ENCODE measurements at places on chromosomes 2 and 18.
A peak's percentile ranks its signal among the peaks of the same experiment; 100 is the strongest.

DNA sequence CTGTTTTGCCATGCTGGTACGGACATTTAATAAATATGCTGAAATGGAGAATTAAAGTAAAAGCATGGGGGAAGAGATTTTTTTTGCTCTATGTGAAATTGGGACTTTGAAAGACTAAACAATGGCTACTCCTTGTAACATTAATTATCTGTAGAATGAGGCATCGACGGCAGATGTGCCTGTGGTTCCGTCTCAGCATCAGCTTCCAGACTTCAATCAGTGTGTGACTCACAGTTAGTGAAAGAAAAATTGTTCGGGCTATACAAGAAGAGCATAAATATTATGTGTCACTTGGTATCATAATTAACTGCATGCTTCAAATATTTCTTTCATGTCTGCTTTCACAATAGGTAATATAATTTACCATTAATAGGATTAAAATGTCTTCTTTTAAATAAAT lies 117.0 kb upstream of the SMIM21 start:
- peak; percentile 85 for DNase-seq

DNA sequence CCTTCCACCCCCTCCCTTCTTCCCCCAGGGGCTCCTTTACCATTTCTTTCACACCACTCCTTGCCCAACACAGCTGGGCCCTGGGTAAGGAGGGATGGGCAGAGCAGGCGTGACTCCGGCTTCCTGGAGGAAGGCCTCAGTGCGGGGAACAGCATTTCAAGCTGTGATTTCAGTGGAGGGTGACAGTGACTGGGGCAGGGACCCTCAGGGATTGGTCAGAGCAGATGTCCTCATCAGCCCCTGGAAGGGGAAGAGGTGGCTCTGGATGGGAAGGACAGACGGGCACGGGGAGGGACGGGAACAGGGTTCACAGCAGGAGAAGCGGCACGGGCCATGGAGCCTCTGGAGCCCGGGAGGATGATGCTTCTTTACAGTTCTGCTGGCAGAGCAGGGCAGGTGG lies 130.8 kb upstream of the TWIST2 start:
- DNase-seq, result no peak

DNA sequence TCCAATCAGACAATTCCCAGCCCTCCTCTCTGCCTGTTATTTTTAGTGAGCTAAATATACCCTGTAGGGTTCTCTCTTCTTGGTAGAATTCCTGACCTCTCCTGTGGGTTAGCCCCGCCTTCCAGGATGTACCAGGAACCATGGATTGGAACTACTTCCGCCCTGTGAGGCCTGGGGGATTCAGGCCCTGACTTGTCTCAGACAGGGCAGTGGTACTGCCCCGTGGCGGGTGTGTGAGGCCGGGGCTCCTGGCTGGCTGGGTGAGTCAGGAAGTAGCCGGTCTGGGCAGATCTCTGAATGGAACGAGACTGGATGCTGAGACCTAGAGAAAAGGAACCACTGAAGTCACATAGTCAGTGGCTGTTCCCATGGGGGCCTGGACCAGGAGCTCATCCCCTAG lies 50.5 kb downstream of the DYSF start:
- no peak for DNase-seq

DNA sequence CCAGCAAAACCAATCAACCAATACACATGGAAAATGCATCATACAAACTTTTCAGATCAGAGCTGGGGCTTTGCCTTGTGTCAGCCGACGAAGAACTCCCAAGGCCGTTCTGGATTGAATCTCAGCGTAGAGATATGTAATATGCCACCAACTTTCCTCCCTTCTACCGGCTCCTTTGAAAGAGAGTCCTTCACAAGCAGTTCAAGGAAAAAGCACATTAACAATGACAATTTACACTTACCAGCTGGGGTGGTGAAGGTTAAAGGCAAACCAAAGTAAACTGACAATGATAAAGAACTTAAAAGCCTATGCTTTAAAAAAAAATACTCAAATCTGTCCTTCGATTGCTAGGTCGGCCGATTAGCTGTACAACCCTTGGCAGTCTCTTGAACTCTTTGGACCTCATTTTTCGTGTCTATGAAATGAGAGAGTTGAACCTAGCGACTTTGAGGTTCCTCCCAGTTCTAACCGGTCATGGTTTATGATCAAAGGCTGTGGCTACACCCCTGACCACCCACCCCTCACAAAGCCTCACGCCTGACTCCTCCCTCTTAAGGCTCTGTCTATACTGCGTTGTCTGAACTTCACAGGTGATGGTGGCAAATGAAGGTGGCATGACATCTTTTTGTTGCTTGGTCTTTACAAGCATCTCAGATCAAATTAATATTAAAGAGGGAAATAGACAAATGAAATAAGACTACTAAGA lies 46.2 kb downstream of the BCL2 start:
- DNase-seq, result no peak

DNA sequence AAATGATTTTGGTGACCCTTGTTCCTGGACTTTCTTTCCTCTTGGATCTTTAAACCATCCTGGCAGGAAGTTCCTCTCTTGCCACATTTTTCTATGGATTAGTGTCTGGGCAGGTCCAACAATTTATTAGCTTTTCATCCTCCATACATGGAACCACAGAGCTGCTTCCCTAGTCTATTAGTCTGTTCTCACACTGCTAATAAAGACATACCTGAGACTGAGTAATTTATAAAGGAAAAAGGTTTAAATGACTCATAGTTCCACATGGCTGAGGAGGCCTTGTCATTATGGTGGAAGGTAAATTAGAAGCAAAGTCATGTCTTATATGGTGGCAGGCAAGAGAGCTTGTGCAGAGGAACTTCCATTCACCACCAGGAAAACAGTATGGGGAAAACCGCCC lies 122.9 kb downstream of the DDX1 start:
- DNase-seq, result no peak

- DNase-seq, result no peak
These were observed 212.8 kb upstream of the NCKAP5 start for GRCh38 chr2:133780997-133781513.

GRCh38 chr18:58025733-58026132 lies 18.3 kb upstream of the NEDD4L start:
- DNase-seq, result peak; percentile 34

- no peak for DNase-seq
These were observed 195.7 kb downstream of the PIEZO2 start for GRCh38 chr18:10953672-10954071.

DNA sequence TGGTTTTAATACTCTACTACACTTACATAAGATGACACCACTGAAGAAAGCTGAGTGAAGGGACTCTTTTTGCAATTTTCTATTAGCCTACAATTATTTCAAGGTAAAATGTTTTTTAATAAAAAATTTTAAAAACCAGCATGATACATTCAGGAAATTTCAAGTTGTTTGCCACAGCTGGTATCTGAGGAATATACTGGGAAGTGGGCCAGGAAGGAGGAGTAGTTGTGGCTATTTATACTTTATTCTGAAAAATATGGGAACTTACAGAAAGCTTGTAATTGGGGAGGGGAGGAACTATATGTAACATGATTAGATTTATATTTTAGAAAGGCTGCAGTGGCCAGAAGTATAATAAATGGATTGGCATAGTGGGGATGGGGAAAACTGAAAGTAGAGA lies 40.8 kb downstream of the WDR35 start:
- peak; percentile 73 for DNase-seq

GRCh38 chr2:56589835-56590234 lies 406.0 kb downstream of the CCDC85A start:
- DNase-seq, result no peak

GRCh38 chr2:223357076-223357475 lies 245.1 kb downstream of the SCG2 start:
- no peak for DNase-seq

DNA sequence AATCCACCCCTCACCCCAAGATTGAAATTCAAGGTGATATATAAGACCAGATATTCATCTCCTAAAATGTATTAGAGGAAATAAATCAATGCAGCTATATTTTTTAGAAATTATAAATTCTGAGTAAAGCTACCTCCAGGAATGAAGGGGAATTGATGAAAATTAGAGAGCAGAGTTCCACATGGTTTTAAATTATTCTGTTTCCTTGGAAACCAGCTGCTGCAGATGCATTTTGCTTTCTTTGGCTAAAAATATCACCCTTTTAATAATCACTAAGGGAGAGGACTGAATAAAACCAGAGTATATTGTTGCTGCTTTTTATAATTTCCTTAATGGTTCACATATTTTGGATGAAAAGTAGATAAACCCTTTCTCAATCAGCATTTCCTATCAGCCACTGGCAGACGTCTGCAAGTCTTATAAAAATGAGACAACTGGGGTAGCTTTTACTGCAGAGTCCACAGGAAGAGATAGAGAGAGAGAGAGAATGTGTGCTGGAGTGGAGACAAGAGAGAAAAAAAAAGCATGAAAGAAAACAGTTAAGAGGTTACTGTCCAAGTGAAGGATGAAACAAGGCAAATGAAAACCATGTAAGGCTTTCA lies 2.0 kb downstream of the CSRNP3 start:
- DNase-seq, result no peak

DNA sequence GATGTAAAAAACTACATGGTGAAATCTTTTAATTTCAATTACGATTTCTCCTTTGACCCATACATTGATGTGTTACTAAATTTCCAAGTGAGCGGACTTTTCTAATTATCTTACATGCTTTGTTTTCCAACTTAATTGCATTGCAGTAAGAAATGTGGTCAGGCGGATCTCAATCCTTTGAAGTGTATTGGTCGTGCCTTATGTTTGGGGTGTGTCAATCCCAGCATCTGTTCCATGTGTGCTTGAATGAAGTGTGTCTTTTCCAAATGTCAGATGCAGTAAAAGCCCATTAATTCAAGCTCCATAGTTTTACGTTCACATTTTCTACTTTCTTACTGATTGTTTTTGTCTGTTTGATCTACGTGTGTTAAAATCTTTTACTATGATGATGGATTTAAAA lies 113.1 kb downstream of the UXS1 start:
- no peak for DNase-seq

- no peak for DNase-seq
These were observed 634.9 kb downstream of the EPHA4 start for GRCh38 chr2:220937245-220937644.

DNA sequence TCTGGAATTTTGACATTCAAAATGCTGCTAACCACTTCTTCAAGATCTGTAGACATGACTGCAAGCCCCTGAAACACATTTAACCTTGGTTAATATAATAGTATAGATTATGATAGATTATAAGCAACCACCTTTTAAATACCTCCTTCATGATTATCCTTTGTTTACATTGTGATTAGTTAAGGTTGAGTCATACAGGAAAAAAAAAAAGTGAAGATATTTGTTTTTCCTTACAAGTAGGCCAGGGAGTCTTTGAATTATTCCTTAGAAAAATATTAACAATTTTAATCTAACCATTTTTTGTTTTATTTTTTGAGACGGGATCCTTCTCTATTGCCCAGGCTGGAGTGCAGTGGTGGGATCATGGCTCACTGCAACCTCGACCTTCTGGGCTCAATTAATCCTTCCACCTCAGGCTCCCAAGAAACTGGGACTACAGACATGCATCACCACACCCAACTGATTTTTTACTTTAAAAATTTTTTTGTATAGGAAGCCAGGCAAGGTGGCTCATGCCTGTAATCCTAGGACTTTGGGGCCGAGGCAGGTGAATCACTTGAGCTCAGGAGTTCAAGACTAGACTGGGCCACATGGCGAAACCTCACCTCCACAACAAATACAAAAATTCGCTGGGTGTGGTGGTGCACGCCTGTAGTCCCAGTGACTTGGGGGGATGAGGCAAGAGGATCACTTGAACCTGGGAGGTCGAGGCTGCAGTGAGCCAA lies 99.4 kb downstream of the SLC39A10 start:
- DNase-seq, result peak; percentile 28

GRCh38 chr2:175282886-175283285 lies 101.4 kb upstream of the ATP5MC3 start:
- no peak for DNase-seq

GRCh38 chr2:196712867-196713266 lies 73.4 kb downstream of the CCDC150 start:
- no peak for DNase-seq
